ENCODE measurements at places on chromosomes 4 and X.
A peak's percentile ranks its signal among the peaks of the same experiment; 100 is the strongest.

DNA sequence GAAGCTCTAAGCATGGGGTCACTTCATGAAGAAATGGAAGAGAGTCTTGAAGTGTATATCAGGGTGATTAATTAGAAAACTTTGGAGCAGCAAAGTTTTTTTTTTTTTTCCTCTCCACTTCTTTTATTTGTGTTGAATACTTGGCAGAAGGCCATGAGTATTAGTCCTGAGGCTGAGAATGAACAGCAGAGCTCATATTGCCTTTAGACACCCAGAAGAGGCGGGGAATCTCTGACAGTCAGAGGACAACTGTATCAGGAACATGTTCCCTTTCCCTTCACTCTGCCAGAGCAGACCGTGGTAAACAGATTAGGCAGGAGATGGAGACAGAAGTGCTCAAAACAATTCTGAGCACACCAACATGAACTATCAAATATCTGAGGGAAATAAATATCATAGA is 300.9 kb downstream of the FAM47A start:
- DNase-seq = no peak

- no peak for DNase-seq
These were observed 280.1 kb downstream of the PABPC4L start for GRCh38 chr4:133921280-133922195.

- DNase-seq = no peak
These were observed 93.7 kb downstream of the ADGRL3 start for GRCh38 chr4:61293707-61294400.

GRCh38 chr4:100935090-100935489 is 412.2 kb downstream of the PPP3CA start:
- DNase-seq = no peak

- DNase-seq = no peak
These were observed 173.7 kb upstream of the GALNTL6 start for GRCh38 chr4:171639540-171639939.

- DNase-seq = peak; percentile 77
These were observed 475.7 kb upstream of the SLIT2 start for GRCh38 chr4:19776021-19776459.

- no peak for DNase-seq
These were observed 86.8 kb downstream of the ZNF718 start for GRCh38 chr4:211033-211511.

DNA sequence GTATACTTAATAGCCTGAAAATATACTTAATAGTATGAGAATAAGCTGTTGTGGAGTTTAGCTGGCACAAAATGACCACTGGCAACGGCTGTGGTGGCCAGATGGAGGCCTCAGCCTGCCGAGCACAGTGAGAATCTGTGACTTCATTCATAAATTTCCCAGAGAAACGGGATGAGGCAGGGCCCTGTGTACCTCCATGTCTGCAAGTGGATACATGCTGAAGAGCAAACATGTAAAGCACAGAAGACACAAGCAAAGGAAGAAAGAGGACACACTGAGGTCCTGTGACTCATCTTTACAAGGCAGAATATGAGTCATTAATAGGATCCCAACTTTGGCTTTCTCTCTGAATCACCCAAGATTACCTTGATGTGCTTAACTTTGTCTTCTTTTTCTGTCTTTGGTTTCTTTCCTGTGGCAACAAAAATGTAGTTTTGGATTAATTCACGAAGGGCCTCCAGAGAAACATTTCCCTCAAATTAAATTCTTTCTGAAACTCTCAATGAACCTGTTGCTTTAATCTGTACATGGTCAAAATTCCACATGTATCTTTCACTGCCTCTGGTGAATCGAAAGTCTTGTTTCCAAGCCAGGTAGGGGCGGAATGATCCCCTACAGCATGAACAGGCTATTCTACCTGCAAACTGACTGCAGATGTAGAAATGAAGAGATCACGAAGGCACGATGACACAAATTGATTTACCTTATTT is 56.4 kb downstream of the IRF2 start:
- peak; percentile 77 for DNase-seq

DNA sequence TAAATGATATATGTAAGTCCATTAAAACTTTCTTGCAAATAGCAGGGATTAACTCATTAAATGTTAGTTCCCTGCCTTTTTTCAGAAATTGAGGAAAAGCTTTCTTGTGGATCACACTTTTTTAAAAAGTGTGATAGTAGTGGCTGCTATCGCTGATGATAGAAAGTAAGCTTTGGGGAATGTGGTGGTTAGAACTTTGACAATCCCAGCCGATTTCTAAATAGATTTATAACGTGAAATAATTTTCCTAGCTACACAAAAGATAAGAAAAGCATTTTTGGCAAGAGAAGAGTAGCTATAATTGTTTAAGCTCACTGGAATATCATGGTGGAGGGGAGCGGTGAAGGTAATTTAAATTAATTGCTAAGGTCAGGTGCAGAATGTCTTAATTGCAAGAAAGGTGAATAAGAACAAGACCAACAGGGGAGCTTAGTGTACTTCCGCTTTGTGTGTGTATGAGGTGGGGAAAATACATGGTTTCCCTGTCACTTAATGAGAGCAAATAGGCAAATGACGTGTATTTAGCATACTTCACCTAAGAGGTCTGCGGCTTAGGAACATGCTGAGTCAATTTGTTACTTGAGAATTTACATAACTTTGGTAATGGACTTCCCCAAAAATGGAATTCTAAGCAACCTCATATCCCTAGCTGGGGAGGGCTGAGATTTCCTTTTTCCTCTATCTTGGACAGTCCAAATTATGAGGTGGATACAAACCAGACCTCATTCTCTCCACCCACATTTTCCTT is 11.7 kb upstream of the IL21 start:
- no peak for DNase-seq

GRCh38 chrX:50002067-50002714 is 79.8 kb downstream of the CLCN5 start:
- DNase-seq = no peak

DNA sequence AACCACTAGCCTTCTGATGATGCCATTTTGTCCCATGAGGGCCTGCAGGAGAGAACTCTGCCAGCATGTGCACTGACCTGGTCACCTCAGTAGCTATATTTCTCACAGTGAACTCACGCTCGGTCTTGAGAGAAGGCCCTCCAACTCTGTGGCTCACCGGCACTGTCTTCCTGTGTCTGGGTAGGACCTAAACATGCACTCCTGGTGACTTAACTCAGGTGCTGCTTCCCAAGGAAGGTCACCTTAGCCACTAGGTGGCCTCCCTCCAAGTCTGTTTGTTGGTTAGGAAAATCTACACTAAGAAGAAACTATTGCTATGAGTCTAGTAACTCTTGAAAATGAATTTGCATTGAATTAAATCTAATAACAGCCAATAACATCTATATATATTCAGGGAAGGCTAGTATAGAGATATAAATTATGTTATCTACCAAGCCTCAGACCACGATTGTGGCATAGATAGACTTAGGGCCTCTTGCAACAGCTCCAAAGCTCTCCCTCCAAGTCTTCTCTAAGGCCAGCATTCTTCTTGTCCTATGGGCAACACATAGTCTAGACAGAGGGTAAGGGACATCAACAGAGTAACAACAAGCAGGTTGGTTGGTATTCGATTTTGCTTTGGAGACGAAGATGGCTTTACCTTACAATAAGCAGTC is 24.7 kb downstream of the TLR10 start:
- no peak for DNase-seq

GRCh38 chrX:69362354-69362753 is 141.8 kb upstream of the NALF2 start:
- no peak for DNase-seq

- no peak for DNase-seq
These were observed 160.7 kb downstream of the MID1IP1 start for GRCh38 chrX:38961936-38962335.

GRCh38 chr4:22780797-22781196 is 88.1 kb downstream of the GBA3 start:
- no peak for DNase-seq

DNA sequence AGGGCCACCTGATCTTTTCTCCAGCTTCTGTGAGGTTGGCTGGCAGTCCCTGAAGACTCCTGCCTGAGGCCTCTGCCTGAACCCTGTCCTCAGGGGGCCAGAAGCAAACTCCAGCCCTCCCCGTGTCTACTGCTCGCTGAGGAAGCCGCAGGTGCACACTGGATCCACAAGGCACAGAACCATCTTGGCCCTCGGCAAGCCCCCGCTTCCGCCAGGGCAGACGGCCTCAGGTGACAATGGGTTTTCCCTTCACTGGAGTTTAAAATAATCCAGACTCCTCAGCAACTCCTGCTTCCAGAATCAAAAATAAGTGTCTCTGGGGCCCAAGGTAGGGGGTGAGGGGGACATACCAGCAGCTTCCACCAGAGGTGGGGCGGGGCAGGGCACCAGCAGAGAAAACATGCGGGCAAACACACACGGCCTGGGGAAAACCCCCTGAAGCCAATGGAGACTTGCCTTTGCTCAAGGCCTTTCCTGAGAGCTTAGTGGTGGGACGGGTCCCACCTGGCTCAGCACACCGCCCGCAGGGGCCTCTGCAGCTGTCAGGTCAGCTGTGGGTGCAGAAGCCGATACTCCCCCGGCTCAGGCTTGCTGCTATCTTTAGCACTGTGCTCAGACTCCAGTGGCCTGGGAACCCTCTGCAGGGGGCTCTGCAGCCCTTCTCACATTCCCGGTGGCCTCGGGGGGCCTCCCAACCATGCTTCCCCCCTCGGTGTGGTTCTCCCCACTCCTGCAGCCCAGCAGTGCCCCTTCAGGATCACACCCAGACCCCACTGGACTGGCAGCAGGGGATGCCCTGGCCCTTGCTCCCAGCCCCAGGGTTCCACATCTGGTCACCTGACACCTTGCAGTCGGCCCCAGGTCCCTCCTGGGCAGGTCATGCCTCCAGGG is 1.9 kb downstream of the MYL5 start:
- DNase-seq = no peak

DNA sequence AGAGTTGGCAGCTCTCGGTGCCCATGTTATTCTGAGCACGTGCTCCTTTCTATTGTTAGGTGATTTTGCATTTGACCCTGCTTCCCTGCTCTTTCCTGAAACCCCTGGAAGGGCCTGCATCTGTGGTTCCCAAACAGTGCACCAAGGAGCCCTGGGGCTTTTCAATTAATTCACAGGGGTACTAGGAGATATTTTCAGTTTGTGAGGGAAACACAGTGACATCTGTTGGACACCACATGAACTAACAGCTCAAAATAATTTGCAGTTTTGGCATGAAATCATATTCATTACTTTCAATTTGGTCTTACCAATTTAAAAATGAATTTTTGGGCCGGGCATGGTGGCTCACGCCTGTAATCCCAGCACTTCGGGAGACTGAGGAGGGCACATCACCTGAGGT is 156.6 kb downstream of the GATB start:
- DNase-seq = peak; percentile 4

DNA sequence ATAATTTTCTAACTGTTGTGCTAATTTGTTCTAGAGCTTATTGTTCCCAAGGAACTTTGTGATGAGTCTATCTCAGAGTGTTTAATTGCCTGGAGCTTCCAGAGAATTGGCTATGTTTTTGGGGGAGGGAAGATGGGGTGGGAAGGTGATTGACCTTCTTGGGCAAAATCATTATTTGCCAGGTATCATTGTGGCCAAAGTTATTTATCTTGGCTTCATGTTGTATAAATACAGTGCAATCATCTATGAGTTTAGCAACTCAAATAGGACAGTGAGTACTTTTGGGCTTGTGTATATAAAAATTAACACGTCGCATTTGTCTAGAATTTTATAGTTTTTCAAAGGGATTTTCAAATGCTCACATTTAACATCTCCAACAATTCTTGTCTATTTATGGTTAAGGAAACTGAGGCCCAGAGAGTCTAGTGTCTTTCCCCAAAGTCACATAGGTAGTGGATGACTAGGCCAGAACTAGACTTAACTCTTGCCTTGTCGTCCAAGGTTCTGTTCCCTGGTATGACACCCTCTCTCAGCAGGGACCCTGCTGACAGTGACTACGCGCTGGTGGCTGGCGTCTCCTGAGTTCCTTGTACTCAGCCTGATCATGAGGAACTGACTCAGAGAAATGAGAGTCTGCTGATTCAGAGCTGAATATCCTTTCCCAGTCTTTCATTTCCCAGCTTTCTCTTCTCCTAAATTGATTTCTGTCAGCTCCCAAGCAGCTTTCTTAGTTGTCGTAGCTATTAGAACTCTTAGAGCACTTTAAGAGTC is 27.7 kb downstream of the FNIP2 start:
- DNase-seq = no peak

DNA sequence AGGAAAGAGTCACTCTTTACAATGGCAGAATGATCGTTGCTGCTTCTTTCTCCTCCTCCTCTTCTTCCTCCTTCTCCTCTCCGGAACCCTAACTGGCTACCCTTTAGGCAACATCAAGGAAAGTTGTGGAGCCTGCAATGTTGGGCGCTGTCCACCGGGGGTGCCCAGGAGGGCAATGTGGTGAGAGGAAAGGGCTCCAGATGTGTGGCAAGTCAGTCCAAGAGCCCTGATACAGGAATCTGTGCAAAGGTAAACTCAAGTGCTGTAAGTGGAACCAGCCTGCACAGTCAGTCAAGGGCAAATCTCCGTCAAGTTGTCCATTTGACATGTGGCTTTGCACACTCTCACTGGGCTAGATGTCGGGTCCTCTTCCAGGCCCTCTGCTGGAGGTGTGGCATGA is 2.8 kb downstream of the RTL5 start:
- DNase-seq = no peak

GRCh38 chr4:108261026-108261425 is 92.3 kb upstream of the LEF1 start:
- no peak for DNase-seq

DNA sequence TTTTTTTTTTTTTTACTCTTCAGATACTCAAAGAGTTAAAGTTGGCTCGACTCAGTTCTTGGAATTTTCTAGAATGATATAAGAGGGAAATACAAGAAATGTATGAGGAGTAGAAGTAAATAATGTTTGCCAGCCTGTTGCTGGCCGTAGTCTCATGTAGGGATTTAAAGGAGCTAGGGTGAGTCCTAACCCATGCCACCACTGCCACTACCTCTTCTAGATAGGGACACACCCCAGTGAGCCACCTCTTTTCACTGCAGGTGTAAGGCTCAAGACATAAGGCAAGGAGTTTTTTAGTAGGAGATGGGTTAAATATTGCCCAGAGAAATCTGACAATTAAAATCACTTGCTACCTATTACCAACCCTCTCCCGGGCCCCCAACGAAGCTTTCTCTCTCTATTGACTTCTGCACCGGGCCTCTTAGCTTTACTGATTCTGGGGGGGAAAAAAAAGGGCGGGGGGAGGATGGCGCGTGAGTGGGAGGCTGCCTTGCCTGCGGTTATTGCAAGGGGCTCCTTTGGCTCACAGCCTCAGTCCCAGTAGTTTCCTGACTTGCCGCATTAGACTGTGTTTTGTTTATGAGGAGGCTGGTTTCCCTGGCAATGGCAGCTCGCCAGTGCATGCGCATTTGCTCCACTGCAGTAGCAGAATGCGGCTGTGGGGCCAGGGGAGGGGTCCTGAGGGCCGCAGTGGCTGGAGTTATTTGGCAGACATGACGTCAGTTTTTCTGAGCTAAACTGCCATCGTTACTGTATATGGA is 3.0 kb downstream of the LINC00632 start:
- peak; percentile 49 for DNase-seq

GRCh38 chr4:89836897-89837384 is at the start of gene SNCA:
TSS of gene SNCA (minus strand) at chr4:89837161. CDS start at chr4:89835667, 1,494 bp downstream.
- no peak for DNase-seq

- DNase-seq = no peak
These were observed 184.4 kb downstream of the CAMK2D start for GRCh38 chr4:113576947-113577678.

- DNase-seq = no peak
These were observed 9.7 kb downstream of the GRIPAP1 start for GRCh38 chrX:48992341-48992740.

- no peak for DNase-seq
These were observed 17.0 kb downstream of the NELFA start for GRCh38 chr4:1991596-1992434.
